ENCODE measurements at places on chromosomes 2 and 18.

- peak; percentile 17 for DNase-seq
These were observed 69.2 kb upstream of the EPHA4 start for GRCh38 chr2:221641181-221641871.

DNA sequence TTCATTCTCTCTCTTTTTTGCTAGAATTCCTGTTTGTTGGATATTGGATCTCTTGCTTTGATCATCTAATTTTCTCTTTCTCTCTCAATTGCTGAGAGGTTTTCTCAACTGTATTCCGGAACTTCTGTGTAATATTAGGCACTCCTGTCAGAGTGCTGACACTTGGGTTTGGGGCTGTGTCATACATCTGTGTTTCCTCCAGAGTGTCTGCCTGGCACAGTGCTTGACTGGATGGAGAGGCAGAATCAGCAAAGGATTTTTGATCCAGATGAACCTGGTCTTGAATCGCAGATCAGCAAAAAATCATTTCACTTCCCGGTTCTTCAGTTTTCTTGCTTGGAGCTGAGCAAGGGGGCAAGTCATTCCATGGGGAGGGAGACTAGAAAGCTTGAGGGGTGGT is 87.7 kb upstream of the CXCR4 start:
- no peak for DNase-seq

- DNase-seq = peak; percentile 89
These were observed at the start of gene ZNF2 for GRCh38 chr2:95165371-95166064. Gene ZNF2, plus strand, starts transcription at chr2:95165809. Its CDS starts 10,418 bp downstream, at chr2:95176227.

DNA sequence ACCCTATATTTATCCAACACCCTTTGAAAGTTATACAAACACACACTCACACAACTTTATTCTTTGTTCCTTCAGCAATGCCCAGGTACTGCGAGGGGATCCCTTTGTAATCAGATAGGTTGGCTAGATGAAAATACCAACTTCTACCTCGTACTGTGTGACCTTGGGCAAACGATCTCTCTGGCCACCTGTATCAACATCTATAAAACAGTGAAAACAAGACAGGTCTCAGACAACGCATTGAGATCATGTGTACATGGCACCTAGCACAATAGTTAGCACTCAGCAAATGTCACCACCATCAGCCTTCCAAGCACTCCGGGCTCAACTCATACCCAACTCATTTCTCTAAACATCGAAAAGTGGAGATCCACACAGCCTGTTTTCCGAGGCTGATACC is 118.4 kb upstream of the PPP1CB start:
- DNase-seq = no peak

- DNase-seq = no peak
These were observed 314.4 kb downstream of the MTX2 start for GRCh38 chr2:176583607-176584006.

DNA sequence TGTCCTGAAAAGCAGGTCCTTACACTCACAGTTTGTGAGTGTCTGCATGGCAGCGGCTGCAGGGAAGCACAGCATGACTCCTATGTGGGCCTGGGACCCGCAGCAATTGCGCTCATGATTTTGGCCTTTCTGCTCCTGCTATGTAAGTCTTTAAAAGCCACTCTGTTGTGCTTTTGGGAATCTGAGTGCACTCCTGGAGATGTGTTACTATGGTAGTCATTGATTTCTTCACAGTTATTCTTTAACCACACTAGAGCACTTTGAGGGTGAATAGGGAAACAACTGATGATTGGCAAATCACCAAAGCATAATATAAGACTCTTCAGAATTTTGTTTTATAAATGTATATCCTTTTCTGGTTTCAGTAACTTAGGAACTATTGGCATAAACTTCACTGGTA is 40.9 kb downstream of the DSG2 start:
- DNase-seq = no peak

DNA sequence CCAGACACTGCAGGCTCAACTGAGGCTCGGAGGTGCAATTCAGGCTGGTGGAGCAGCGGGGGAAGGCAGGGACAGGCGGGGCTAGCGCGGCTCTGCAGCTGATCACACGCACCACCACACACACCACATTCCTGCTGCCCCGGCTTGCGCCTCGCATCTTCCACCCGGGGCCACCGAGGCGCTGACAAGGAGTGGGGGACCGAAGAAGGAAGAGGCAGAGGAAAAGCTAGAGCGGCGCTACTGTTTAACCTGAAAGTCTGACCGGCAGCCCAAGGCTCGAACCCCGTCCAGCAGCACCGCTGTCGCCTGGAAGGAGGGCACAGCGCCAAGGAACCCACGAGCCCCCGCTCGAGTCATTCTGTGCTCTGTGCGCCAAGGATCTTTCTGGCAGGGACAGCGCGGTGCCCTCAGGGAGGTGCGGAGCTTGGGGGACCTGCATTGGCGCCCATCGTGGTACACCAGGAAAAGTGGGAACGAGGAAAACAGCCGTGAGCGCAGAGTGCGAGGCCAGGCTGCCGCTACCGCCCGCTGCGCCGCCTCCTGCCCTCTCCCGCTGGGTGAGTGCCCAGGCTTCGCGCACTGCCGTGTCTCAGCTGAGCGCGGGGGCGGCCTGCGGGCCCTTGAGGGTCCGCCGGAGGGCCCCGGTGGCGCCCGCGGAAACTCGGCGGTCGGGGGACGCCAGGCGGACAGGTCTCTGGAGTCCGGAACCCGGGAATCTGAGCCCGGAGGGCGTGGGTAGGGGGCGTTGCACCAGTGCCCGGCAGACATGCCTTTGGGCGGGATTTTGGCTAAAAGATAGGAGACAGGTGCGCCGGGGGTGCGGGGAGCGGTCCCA is 860 bp upstream of the KCNJ3 start:
- DNase-seq = no peak

GRCh38 chr2:26818972-26819371 is 29.0 kb upstream of the DPYSL5 start:
- no peak for DNase-seq

DNA sequence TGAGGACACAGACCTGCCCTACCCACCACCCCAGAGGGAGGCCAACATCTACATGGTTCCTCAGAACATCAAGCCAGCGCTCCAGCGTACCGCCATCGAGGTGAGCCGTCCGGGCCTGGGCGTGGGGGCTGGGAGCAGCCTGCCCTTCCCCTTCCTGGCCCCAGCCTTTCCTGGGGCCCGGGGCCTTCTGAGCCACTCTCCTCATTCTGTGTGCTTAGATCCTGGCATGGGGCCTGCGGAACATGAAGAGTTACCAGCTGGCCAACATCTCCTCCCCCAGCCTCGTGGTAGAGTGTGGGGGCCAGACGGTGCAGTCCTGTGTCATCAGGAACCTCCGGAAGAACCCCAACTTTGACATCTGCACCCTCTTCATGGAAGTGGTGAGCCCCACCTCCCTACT is 157.9 kb downstream of the DYSF start:
- no peak for DNase-seq

GRCh38 chr18:48951448-48952286 is 902 bp upstream of the SMAD7 start:
- no peak for DNase-seq

GRCh38 chr18:50424877-50425690 is 50.2 kb downstream of the SKA1 start:
- DNase-seq = peak; percentile 27

GRCh38 chr2:169446452-169446851 is 32.8 kb upstream of the BBS5 start:
- no peak for DNase-seq
